Lower lobe of right lung (tissue), 2 donors: ENCODE measurements at places on chromosomes 1 and 21. TPM values are rescaled to one million over a fixed set of nuclear protein-coding genes. Genes with fewer than 3 reads are reported as not detected.

The OR10K1 gene
- not detected for total RNA-seq

The HES2 gene
- total RNA-seq: 6.4 TPM

The AIM2 gene
- total RNA-seq: 2.4 TPM

DNA sequence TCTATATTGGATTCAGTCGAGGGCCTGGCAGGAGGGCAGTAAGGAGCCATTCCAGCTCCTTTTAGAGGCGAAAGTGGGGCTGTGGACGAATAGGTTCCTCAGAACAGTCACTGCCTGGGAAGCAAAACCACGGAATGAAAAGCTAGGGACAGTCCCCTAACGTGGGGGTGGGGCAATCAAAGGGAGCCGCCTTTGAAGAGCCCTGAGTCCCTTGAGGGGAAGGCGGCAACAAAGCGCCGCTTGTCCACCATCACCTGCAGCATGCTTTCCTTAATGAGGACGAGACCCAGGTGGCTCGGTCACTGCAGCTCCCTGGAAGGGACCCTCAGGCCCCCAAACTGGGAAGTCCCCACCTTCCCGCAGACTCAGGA lies 184.7 kb downstream of the ETS2 start:
- no peak for DNase-seq
- H3K27me3 ChIP-seq: no peaks in the 10 kb centered on the region
- H3K4me1 ChIP-seq: peaks cover 95% of the 10 kb centered on the region

- no peaks in the 10 kb centered on the region for H3K36me3 ChIP-seq
- H3K27me3 ChIP-seq: no peaks in the 10 kb centered on the region
Measured at GRCh38 chr1:223708651-223709268, 3.6 kb upstream of the CAPN2 start.

DNA sequence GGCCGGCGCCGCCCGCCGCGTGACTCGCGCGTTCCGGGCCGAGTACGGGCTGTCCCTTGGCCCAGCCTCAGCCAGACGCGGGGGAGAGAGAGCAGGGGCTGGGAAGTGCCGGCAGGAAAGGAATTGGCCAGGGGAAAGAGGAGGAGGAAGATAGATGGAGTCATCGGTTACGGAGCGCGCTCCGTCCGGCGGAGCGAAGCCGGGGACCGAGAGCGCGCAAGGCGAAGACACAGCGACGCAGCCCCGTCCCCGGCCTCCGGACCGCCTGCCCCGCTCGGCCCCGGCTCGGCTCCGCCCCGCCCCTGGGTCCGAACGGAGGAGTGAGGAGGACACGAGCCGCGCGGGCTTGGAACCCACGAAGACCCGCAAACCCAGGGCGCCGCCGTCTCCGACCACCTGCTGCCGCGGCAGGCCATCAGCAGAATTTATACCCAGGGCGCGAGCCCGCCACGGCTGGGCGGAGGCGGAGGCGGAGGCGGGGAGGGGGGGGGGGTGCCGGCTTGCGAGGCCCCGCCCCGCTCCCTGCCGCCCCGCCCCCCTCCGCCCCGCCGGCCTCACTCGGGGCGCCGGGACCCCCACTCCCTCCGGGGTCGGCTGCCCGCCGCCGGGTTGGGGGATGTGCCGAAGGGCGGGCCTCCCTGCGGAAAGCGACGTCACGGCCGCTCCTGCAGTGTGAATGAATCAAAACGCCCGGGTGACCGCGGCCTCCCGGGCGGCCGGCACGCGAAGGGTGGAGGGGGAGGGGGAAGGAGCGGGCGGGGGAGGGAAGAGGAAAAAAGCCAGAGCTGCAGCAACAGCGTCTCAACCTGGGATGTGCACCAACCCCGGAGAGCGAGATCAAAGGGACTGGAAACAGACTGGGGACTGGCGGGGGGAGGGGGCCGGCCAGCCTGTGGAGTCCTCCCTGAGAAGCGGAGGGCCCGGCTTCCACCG lies at the start of gene LHX4:
TSS of gene LHX4 (plus strand) at position 782 of the 933 bp plus-strand sequence. CDS start 266 bp downstream, outside the sequence.
- peak within 1 kb of the TSS; percentile 70 for H3K4me3 ChIP-seq
- no peaks in the 10 kb centered on the region for H3K36me3 ChIP-seq
- peaks cover 51% of the 10 kb centered on the region for H3K4me1 ChIP-seq
- DNase-seq: no peak

GRCh38 chr1:72851597-72851996 lies 569.3 kb upstream of the NEGR1 start:
- no peak overlapping the region for H3K4me3 ChIP-seq
- H3K4me1 ChIP-seq: no peaks in the 10 kb centered on the region
- H3K27me3 ChIP-seq: no peaks in the 10 kb centered on the region
- no peak overlapping the region for H3K27ac ChIP-seq

- H3K4me3 ChIP-seq: no peak overlapping the region
- H3K27ac ChIP-seq: no peak overlapping the region
- DNase-seq: no peak
- peaks cover 21% of the 10 kb centered on the region for H3K36me3 ChIP-seq
- H3K4me1 ChIP-seq: peaks cover 46% of the 10 kb centered on the region
- no peaks in the 10 kb centered on the region for H3K27me3 ChIP-seq
Measured at GRCh38 chr1:19212167-19212566, 2.1 kb upstream of the UBR4 start.

DNA sequence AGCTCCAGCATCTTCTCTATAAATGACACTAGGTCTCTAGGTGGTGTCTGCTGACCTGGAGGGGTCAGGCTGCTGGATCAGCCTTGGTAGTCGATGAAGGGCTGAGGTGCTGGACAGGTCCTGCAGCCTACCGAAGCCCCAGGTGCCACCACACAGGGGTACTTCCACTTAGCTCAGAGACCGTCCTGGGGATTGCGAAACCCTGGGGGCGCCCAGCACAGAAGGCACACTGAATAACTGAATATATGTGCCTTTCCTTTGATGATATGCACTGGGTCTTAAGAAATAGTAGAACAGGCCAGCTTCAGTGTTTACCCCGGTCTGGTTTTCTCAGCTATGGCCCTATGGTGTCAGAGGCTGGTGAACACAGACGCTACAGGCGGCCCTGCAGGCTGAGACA lies 10.9 kb downstream of the UBE2J2 start:
- H3K27me3 ChIP-seq: no peaks in the 10 kb centered on the region
- no peak overlapping the region for H3K27ac ChIP-seq
- no peak overlapping the region for H3K4me3 ChIP-seq

GRCh38 chr1:110880708-110881374 lies 7.9 kb downstream of the CD53 start:
- DNase-seq: no peak
- no peaks in the 10 kb centered on the region for H3K36me3 ChIP-seq
- no peak overlapping the region for H3K27ac ChIP-seq
